GM20000 (cell line): ENCODE measurements at places on chromosomes 2 and 18.

GRCh38 chr2:226772389-226773179, 27.0 kb downstream of the IRS1 start:
- peak; percentile 67 for DNase-seq

DNA sequence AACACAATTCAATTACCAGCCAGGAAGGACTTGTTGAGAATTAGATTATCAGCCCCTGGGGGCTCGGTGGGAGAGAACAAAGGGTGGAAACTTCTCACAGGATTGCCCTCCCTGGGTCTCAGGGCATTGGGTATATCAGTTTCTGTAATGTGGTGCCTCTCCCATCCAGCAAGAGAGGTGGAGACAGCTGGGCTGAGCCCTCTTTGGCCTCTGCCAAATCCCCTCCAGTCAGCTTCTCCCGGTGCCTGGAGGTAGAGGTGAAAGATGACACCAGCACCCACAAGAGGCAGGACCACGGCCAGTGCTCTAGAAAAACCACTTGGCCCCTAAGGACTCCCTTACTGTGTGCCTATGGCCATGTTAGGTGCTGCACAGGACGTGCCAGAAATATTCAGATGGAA, 179.7 kb downstream of the HAUS1 start:
- DNase-seq = no peak

DNA sequence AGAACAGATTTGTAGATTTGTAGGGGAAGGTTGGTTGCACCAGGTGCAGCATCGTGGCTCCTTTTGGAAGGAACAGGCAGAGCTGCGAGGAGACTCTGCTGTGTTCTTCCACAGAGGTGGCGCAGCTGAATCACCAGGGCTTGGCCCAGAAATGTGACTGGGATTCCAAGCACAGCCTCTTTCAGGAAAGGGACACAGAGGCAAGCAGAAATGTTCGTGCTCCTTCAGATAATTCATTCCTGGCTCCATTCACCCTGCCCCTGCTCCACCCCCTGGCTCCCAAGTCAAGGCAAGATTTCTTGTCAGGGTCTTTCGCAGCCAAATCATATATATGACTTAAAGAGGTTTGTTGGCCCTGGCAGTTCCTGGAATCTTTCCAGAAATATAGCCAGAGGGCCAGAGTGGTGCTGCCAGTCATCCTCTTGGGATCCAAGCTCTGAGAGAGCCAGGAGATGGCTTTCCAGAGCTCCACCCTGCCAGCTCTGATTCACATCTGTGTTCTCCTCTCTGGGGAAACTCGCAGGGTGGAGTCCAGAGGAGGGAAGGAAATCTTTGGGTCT, 203.9 kb upstream of the TANK start:
- DNase-seq = no peak

DNA sequence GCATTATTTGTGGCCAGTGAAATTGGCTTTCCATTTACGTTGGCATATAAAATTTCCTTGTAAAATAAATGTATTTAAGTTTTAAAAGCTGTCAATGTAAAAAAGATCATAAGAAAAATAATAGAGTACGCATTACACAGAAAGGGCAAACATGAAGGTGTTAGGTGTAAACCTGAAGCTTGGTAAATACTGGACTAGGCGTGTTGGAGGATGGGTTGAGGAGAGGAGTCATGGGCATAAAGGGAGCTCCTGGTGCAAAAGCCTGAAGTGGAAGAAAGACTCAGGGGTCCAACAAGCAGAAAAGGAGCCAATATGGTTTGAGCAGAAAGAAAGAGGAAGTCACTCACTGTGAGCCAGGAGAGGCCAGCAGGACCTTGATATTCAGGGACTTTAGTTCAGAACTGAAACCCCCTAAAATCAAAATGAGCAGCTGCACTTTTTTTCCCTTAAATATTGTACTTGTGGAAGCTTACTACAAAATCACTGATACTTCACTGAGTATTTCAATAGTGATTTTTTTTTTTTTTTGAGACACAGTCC, 24.4 kb downstream of the SP5 start:
- DNase-seq = no peak

GRCh38 chr2:70795164-70795995, 4.9 kb upstream of the FIGLA start:
- DNase-seq = no peak
